ENCODE measurements at places on chromosomes 5 and 9. TPM values are rescaled to one million over a fixed set of nuclear protein-coding genes. Genes with fewer than 3 reads are reported as not detected.

GRCh38 chr5:115599502-115599901 lies 2.8 kb downstream of the TICAM2 start:
- DNase-seq = no peak

DNA sequence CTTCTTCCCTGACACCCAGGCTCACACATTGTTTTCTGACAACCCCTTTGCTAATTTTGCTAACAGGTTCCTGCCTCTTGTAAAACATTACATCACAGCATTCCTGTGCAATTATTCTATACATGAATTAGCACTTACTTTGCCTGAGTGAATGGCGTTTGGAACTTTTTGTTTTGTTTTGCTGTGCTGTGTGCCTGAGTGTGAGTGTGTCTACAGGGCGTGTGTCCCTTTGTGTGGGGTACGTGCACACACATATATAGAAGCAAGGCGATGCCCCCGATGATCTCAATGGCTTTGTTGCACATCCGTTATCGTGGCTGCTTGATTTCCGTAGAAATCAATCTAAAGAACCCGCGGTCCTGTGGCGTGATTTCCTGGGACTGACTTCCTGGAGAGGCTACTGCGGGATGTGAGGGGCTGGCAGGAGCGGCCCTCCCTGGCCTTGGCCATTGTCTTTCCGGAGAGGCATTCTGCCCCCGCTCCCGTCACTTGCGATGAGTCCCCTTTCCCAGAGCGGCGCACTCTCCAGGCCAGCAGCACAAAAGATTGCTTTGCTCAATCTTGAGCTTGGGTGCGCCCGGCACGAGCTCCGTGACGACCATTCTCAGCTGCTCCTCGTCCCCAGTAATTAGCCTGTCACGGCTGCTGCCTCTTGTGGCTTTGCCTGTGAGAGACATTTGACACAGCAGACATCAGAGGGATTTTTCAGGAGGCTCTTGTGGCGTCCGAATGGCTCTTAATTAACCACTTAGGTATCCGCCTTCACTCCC lies 398.1 kb upstream of the IRX1 start:
- DNase-seq = no peak

- DNase-seq = no peak
Measured at GRCh38 chr9:2780326-2780725, 63.0 kb downstream of the KCNV2 start.

- DNase-seq = no peak
Measured at GRCh38 chr9:9612755-9613154, 1000.0 kb downstream of the PTPRD start.

DNA sequence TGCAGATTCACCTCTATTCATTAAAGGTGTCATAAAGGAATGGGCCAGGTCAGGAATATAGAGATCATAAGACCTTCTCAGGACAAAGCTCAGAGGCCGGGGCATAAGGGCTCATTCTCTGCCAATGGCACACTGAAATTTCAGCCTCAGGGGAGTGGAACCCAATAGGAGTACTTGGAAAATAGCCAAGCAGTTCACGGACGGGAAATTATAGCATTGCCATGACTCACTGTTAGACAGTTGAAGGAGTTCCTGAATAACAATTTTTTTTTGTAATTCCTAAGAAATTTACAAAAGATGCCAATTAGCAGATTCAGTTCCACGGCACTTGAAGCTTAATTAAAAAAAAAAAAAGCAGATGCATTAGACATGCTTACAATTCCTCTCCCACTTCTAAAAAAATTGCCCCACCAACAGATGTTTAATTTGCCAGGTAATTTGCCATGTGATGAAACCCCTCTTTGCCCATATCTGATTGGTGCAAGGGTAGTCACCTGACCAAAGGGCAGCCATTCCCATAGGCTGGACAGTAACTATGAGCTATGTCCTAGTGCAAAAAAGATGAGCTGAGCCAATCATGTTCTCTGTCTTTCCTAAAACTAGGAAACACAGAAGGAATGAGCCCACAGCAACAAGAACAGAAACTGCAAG lies 58.6 kb downstream of the PTCD2 start:
- peak; percentile 35 for DNase-seq

DNA sequence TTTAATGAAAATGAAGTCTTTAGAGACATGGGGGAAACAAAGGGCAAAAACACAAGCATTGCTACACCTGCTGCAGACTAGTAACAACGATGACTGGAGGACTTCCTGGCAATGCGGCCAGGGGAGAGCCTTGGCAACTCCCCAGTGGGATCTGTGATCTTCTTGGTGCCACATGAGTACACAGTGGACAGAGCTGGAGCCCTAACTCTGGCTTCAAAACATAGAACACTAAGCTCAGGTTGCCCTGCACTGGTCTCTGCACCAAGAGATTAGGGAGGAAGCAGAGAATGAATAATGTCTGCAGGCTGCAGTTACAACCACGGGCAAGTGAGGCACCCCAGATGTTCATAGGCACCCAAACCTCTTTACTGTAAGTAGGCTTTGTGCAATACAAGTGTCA lies 91.1 kb downstream of the MRPS27 start:
- no peak for DNase-seq

GRCh38 chr5:150305095-150305494 lies 2.4 kb upstream of the ARSI start:
- no peak for DNase-seq

GRCh38 chr9:127112735-127113161 lies 9.7 kb downstream of the ANGPTL2 start:
- no peak for DNase-seq

DNA sequence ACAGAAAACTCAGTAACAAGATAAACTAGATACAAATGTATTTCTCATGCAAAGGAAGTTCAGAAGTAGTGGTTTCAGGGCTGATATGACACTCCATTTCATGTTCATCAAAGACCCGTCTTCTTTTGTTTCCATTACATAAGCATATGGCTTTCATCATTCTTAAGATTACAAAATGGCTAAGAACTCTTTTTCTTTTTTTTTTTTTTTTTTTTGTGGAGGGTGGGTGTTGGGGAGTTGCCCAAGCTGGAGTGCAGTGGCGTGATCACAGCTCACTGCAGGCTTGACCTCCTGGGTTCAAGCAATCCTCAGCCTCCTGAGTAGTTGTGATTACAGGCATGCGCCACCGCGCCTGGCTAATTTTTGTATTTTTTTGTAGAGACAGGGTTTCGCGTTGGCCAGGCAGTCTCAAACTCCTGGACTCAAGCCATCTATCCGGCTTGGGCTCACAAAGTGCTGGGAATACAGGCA lies 22.0 kb upstream of the PTBP3 start:
- no peak for DNase-seq

DNA sequence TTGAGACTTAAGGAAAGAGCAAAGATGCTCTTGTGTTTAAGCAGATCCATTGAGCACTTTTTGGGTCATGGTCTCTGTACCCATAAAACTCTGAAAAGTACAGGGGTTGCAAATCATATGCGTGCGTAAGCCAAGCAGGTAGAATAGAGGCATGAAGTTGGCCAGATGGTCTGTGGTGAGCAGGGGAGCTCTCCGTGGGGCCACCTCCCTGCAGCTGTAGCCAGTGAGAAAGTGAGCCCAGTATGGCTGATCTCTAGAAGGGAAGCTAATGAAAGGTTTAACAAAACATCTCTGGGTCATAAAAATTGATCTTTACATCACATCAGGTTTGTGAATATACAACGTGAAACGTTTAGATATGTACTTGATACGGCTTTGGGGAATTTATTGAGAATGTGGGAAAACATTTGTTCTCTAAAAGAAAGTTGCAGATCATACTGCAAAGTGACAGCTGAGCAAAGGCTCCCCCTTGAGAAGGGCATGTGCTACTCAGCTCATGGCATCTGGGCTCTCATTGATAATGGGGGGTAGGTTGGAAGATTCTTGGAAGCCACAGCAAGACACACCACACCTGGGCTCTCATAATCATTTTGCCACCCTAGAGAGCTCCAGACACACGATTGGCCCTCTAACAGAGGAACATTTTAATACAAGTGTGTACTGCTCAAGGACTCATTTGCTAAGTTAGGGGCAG lies 30.6 kb downstream of the SH3GL2 start:
- no peak for DNase-seq

DNA sequence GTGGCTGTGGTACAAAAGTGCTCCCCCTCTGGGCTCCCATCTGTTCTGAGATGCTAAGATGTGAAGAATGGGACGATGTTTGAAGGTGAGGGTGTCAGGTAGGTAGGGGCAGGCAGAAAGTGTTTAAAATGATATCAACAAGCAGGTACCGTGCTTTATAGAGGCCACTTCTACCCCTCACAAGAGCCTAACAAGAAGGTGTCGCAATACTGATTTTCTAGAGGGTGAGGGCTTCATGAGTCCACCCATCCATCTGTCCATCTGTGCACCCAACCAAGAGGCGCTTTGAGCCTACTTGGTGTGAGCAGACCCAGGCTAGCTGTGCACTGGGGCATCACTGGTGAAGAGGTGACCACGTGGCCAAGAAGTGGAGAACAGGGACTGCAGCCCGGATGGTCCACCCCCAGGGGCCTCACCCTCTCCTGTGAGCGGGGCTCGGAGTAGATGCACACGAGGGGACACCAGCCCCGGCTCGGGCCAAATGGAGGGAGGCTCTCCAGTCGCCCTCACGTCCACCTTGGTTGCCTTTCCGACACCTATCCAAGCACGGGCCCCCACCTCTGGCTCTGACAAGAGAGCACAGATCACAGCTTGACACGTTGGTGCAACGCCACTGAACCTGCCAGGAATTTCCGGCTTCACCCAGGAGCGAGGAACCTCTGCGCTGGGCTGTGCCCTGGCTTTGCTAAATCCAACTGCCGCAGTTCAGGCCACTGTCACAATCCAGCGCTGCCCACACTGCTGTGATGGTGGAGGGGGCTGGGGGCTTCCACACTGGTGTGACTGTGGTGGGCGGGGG lies 34.5 kb downstream of the CRB2 start:
- no peak for DNase-seq

GRCh38 chr5:53890490-53890889 lies 330.1 kb downstream of the NDUFS4 start:
- no peak for DNase-seq

The ZNF366 gene
- total RNA-seq = not detected

The CDO1 gene
- not detected for total RNA-seq

The PLPP7 gene
- not detected for total RNA-seq

The IPO11 gene
- total RNA-seq = 43.4 TPM

The GPBP1 gene
- total RNA-seq = 105 TPM

The OBP2B gene
- total RNA-seq = not detected

The ANKDD1B gene
- total RNA-seq = 1.6 TPM

The PLAC8L1 gene
- total RNA-seq = 3.8 TPM

The ATG12 gene
- total RNA-seq = 62.7 TPM

The CCIN gene
- total RNA-seq = not detected

Measured in Calu3 (cell line).